ENCODE measurements at places on chromosomes 5 and 9.

DNA sequence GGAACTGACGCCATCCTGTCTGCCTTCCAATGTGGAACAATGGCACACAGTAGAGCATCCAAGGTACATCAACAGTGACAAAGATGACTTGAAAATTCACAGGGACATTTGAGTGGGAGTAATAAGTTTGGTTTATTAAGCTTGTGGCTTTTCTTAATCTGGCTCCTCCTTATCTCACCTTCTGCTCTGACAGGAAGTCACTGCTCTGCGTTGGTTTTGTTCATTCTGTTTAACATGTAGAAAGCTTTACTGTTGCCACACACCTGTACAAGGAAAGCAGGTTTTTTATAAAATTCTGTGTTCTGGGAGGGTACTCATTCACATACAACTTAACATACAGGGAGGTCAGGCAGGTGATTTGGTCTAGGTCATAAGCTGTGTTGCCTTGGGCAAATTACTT is 1.6 kb upstream of the GZMK start:
- no peak for DNase-seq

GRCh38 chr5:53418826-53419658 is 61.4 kb upstream of the FST start:
- no peak for DNase-seq

GRCh38 chr9:69546265-69546664 is 125.9 kb downstream of the APBA1 start:
- no peak for DNase-seq

DNA sequence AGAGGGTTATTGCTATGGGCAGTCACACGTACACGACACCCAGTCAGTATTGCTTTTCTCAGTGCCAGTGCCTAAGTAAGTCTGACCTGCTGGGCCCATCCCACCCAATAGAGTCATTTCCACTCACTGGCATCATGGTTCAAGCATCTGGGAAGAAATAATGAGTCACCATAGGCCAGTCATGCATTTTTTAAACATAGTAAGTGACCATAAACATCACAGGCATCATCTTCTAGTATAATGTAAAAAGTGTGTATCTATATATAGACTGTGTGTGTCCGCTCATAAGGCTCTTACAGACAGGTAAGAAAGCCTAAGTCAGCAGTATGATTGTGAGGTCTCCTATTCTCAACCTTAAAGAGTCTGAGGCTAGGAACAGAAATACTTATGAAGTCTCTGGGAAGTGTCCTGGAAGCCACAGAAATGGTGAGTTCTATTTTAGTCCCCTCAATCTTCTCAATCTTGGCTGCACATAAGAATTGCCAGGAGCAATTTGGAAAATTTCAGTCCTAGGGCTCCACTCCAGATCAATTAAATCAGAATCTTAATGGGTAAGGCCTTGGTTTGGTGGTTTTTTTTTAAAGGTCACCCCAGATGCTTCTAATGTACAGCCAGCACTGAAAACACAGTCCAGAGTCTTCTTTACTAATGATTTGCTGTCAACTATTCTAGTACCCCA is 65.2 kb downstream of the ZNF366 start:
- DNase-seq = no peak

- no peak for DNase-seq
These were observed 54.4 kb downstream of the KCNN2 start for GRCh38 chr5:114416254-114416653.

- no peak for DNase-seq
These were observed 761 bp upstream of the DNAJC25 start for GRCh38 chr9:111630182-111630963.

DNA sequence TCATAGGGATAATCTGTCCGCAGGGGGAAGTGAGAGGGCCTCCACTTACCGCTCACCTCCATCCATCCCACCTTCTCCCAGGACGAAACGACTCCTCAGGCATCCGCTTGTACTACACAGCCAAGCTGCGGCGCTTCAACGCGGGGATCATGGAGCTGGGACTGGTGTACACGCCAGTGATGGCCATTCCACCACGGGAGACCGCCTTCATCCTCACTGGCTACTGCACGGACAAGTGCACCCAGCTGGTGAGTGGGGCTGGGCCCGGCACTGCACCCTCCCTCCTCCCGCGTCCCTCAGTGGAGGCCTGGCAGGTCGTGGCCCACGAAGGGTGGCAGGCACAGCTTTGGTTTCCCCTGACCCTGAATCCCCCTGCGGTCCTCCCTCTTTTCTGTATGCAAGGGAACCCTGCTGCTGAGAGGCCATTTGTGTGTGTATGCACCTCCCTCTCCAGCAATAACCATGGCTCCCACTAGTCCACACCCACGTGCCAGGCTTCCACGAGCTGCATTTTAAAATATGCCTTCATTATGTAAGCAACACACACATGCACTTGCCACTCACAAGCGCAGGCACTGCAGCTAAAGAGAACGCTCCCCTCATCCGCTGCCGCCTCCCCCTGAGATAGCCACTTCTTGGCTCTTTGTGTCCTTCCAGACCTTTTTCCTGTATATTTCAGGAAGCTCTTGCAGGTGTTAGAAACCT is 11.8 kb downstream of the DBH start:
- no peak for DNase-seq

DNA sequence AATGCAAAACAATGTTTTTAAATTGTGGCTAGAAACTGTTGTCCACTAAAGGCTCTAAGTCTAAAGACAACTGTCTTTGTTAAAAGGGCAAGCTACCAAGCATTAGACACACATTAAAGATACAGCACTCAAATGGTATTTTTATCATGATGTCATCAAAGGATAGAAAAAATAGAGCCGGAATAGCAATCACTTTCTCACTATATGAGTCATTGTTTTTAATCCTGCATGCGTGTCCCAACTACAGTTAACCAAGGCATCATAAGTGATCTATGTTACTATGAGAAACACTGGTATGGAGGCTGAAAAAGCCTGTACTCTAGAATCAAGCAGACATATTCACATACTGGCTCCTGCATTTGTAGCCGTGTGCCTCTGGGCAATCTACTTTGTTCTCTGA is 1.9 kb upstream of the PJA2 start:
- DNase-seq = no peak

- no peak for DNase-seq
These were observed 79.5 kb downstream of the ANXA1 start for GRCh38 chr9:73231203-73231602.

DNA sequence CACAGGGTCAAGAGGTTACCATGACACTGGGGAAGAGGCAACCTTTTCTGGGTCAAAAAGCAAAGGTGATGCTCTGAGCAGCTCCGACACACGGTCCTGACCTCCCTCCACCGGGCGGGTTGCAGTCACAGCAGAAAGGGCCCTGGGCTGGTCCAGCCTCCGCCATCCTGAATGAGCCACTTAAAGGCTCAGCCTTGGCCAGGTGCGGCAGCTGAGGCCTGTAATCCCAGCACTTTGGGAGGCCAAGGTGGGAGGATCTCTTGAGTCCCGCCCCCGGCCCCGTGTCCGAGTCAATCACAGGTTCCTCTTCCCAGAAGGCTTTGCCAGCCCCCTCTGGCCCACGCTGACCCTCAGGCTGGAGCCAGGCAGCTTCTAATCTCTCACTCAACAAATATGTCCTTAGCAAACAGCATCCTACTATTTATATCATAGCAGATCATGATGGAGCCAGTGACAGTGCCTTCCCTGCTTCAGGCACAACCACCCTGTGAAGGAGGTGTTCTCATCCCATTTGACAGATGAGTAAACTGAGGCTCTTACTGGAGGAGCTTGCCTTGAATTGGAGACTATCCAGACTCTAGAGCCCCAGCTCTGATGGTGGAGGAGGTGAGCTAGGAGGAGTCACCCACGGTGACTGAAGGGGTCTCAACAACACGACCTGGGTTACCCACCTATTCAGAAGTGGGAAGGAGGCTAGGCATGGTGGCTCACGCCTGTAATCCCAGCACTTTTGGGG is 79.1 kb downstream of the LRSAM1 start:
- no peak for DNase-seq

- no peak for DNase-seq
These were observed 14.2 kb downstream of the NDUFAF2 start for GRCh38 chr5:60959156-60959555.

GRCh38 chr5:108143581-108143980 is 238.3 kb downstream of the FBXL17 start:
- no peak for DNase-seq

DNA sequence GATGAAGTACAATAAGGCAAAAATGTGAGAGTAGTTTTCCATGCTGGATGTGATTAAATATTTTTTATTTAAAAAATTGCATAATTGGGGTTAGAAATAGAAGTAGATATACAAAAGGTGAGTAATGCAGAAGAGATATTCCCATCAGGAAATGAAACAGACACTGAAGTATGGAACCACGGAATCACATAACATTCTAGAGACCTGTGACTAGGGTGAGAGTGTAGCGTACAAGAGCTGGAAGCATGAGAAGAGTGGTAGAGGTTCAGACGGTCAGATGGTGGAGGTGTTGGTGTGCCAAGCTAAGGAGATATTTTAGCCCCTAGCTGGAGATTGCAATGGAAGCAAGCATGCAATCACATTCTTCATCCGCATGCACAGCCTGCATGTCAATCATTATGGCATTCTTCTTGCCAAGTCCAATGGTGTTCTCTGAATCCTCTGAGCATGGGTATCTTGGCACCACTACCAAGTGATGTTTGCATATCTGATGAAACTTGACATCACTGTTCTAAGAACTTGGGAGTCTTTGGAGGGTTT is 587.8 kb downstream of the PSAT1 start:
- DNase-seq = no peak

GRCh38 chr5:160837211-160837610 is 14.8 kb downstream of the ATP10B start:
- no peak for DNase-seq

- no peak for DNase-seq
These were observed 149.3 kb upstream of the COL5A1 start for GRCh38 chr9:134492281-134492691.

All from NCI-H1930 (cell line).